ENCODE measurements at places on chromosomes 1 and 21. TPM values are rescaled to one million over a fixed set of nuclear protein-coding genes. Genes with fewer than 3 reads are reported as not detected.
A peak's percentile ranks its signal among the peaks of the same experiment; 100 is the strongest.

Gene SPATA21
- polyA plus RNA-seq, result 0.25 TPM

DNA sequence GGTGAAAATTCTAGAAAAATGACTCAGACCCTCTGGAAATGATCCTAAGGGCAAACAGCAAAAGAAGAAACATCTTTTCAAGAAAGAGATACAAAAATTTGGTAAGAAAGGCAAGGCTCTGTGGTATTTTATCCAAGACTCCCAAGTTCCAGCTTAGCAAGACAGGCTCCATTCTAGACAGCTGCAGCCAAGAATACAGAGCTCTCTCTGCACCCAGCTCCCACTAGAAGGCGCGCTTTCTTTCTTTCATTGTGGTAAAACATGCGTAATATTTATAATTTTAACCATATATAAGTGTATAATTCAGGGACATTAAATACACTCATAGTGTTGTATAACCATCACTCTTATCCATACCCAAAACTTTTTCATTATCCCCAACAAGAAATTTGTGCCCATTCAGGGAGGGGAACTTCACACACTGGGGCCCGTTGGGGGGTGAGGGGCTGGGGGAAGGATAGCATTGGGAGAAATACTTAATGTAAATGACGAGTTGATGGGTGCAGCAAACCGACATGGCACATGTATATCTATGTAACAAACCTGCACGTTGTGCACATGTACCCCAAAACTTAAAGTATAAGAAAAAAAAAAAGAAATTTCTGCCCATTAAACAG is 2.2 kb upstream of the HFM1 start:
- no peak for DNase-seq

Gene KCNN3
- polyA plus RNA-seq, result 4.5 TPM

- no peak for DNase-seq
Measured at GRCh38 chr21:34994766-34995631, 54.1 kb downstream of the RUNX1 start.

DNA sequence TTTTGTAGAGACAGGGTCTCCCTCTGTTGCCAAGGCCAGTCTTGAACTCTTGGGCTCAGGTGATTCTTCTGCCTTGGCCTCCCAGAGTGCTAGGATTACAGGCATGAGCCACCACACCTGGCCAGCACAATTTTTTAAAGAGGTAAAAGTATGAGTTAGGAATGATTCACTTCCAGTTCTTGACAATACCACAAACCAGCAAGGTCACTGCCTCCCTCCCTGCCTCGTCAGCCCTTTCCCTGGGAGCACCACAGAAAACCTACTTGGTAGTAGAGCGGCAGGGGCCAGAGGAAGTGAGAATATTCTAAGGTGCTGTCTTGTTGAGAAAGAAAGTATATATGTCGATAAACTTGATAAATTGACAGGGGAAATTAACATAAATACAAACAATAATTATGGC is 10.8 kb upstream of the CDA start:
- no peak for DNase-seq

- no peak for DNase-seq
Measured at GRCh38 chr1:224427346-224427745, 7.3 kb downstream of the WDR26 start.

DNA sequence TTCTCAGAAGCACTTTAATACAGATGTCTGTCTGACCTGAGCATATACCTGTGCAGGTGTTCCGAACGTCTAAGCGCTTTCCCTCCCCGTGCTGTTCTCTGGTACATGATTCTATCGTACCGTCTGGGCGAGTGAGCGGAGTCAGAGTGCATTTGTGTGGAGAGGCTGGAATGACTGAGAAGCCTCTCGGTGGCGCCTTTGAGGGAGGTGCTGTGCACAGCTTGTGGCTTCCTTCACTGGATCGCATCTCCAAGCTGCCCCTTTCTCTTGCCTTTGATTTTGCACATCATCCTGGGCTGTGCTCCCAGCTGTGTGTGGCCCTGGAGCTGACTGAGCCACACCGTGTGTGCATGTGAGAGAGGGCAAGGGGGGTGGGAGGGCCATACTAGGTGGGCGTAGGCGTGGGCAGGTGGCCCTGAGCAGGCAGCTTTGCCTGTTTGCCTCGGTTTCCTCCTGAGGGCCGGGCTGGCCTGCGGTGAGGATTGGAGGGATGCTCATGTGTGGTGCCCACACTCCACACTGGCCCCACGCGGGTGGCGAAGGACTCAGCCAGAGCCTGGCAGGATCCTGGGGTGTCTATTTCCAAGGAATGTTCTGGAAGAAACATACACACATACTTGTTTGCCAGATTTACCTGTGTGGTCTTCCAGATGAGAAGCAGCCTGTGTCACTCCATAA is 105.3 kb downstream of the ADARB1 start:
- no peak for DNase-seq

Gene SPRTN
- 6.6 TPM for polyA plus RNA-seq

- no peak for DNase-seq
Measured at GRCh38 chr21:14096172-14096571, 114.6 kb downstream of the LIPI start.

GRCh38 chr21:45572231-45572630 is 30.0 kb upstream of the SLC19A1 start:
- no peak for DNase-seq

Gene NHLH2
- polyA plus RNA-seq, result 0.89 TPM

Gene OR10J1
- polyA plus RNA-seq, result not detected

Gene CFHR3
- 0.20 TPM for polyA plus RNA-seq

GRCh38 chr1:234519506-234519905 is 40.5 kb upstream of the TARBP1 start:
- no peak for DNase-seq

GRCh38 chr1:218482683-218483082 is 137.5 kb downstream of the TGFB2 start:
- DNase-seq, result no peak

Gene FRRS1
- polyA plus RNA-seq, result 3.5 TPM

- DNase-seq, result no peak
Measured at GRCh38 chr1:182877331-182877730, 38.2 kb downstream of the DHX9 start.

- no peak for DNase-seq
Measured at GRCh38 chr1:164560121-164560541, 1.1 kb downstream of the PBX1 start.

Gene GSTM4
- polyA plus RNA-seq, result 31.4 TPM

DNA sequence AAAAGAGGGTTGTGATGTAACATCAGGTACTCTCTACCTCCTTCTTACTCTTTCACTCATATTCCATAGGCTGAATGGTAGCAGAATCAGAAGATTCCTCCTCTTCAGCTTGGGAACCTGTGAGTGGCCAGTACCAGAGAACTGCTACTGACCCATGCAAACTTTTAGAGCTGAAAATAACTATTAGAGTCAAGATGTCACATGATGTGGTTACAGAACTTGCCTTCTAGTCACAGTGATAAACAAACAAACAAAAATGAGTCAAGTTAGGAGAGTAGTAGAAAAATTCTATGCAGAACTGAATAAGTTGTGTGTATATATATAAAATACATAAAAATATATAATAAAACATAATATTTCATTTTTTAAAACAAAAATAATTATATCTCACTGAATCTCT is 47.6 kb upstream of the RGS1 start:
- no peak for DNase-seq

GRCh38 chr1:211606332-211606913 is 27.5 kb upstream of the SLC30A1 start:
- DNase-seq, result no peak

DNA sequence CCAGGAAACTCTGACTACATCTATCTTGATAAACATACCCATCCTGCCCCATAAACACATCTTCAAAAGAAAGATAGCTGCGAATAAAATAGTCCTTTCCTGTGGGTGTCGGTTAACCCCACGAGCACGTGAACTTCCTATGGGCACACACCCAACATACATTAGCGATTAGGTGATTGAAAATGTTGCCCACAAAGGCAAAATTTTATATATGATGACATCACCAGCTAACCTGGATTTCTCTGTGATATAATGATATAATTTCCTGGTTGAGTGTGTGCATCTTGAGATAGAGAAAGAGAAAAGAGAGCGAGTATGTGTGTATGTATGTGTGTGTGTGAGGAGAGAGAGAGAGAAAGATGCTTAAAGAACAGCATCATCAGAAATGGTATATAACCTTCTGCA is 296.1 kb downstream of the PTPRC start:
- no peak for DNase-seq

Gene NEGR1
- 0.31 TPM for polyA plus RNA-seq

DNA sequence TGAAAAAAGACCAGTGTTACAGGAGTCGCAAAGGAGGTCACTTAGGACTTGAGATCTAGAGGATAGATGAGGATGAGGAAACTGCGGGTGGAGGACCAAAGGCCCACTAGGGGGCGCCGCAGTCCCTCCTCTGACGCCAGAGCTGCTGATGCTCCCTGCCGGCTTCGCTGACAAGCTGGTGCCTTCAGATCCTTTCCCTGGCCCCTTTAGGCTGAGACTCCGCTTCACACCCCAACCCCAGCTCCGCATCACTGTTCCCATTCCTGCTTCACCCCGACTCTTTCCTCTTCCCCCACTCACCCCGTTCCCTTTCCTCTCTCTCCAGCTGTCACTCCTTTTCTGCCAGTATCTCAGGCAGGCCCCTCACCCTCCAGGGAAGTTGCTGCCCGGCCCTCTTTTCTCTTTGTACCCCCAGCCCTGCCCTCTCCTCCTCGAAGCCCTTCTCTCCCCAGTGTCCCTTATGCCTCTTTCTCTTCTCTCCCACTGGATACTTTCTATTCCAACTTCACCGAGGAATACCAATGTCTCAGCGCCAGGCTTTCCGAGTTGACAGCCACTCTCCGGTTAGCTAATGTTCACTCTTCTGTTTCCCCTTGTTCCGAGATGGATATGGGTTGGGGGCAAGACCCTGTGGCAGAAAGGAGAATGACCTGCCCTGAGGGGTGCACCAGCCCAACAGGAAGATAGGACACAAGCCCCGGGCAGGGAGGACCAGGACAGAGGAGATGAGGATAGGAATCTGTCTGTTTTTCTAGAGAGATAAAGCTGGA is 4.5 kb downstream of the KCNJ9 start:
- peak; percentile 88 for DNase-seq

Gene SLAMF6
- polyA plus RNA-seq, result not detected

GRCh38 chr1:201721082-201722049 is 107.6 kb upstream of the IPO9 start:
- DNase-seq, result no peak

Gene RAB13
- polyA plus RNA-seq, result 65.7 TPM

GRCh38 chr1:13826591-13826990 is 126.6 kb downstream of the PRDM2 start:
- no peak for DNase-seq

Gene FGGY
- 12.0 TPM for polyA plus RNA-seq

Gene C8B
- not detected for polyA plus RNA-seq

Gene BARHL2
- not detected for polyA plus RNA-seq

GRCh38 chr1:58465825-58466629 is 80.5 kb downstream of the OMA1 start:
- no peak for DNase-seq

Gene TFF2
- not detected for polyA plus RNA-seq

DNA sequence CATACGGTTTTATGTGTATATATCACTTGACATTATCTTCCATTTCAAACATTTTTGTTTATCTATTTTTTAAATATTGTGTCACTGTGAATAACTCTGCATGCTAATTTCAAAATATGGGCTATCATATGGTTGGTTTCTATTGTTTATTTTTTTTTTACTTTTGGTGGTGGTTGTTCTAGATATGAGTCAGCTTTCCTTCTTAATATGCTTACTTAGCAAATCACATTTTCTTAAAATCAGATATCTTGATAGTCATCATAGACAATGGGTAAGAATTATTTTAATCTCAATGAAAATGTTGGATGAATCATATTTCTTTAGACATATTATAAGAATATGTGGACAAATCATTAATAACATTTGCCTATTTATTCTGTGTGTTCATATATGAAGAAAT is 881.5 kb downstream of the BRINP3 start:
- no peak for DNase-seq

DNA sequence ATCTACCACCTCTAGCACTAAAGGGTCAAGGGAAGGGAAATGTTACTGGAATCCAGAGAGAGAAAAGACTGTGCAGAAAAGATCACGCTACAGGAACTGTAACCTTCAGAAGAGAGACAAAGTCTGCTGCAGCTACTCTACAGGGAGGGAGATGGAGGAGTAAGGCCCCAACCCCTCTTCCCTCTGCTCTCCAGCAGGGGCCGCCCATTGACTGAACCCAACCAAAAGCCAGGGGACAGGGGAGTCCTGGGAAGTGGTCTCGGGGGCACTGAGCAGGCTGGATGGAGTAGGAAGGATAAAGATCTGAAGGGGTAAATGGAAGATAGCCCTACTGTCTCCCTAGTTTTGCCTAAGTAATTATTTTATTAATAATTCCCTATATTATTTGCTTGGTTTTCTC is 72.8 kb upstream of the NR5A2 start:
- DNase-seq, result peak; percentile 63

Gene IFNGR2
- 33.4 TPM for polyA plus RNA-seq

Gene AHCTF1
- 7.9 TPM for polyA plus RNA-seq

DNA sequence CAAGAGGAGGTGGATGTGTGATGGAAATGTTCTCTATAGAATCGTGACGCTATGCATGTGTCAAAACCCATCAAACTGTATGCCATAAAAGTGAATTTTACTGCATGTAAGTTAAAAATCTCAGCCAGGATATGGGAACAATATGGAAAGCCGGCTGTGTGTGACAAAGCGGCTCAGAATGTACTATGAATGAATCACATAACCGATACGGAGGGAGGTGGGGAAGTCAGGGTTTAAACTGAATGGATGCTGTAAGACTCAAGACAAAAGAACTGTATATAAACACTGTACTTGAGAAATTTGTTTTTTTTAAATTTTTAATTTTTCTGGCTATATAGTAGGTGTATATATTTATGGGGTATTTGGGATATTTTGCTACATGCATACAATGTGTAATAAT is 111.6 kb upstream of the PDE4B start:
- DNase-seq, result no peak

GRCh38 chr1:101587741-101588140 is 350.9 kb downstream of the S1PR1 start:
- DNase-seq, result no peak

Gene OR2L13
- not detected for polyA plus RNA-seq

Gene SIK1
- 1.5 TPM for polyA plus RNA-seq

GRCh38 chr1:30405631-30406212 is 317.7 kb downstream of the MATN1 start:
- DNase-seq, result no peak

GRCh38 chr1:50453266-50453665 is 30.0 kb upstream of the DMRTA2 start:
- no peak for DNase-seq

GRCh38 chr1:221511797-221512196 is 230.1 kb downstream of the DUSP10 start:
- no peak for DNase-seq

Data from H1 (cell line).